ENCODE measurements at places on chromosomes 2 and 18. TPM values are rescaled to one million over a fixed set of nuclear protein-coding genes. Genes with fewer than 3 reads are reported as not detected.

GRCh38 chr2:152421521-152422370 is 86.8 kb downstream of the FMNL2 start:
- no peaks in the 10 kb centered on the region for H3K27me3 ChIP-seq
- H3K4me3 ChIP-seq, result no peak overlapping the region
- peak overlapping the region; percentile 61 for H3K27ac ChIP-seq

Gene WNT6
- 3.3 TPM for total RNA-seq

- peaks cover 8% of the 10 kb centered on the region for H3K4me1 ChIP-seq
- H3K4me3 ChIP-seq, result no peak overlapping the region
- no peaks in the 10 kb centered on the region for H3K27me3 ChIP-seq
Measured at GRCh38 chr2:239035361-239035814, 187.5 kb downstream of the TWIST2 start.

DNA sequence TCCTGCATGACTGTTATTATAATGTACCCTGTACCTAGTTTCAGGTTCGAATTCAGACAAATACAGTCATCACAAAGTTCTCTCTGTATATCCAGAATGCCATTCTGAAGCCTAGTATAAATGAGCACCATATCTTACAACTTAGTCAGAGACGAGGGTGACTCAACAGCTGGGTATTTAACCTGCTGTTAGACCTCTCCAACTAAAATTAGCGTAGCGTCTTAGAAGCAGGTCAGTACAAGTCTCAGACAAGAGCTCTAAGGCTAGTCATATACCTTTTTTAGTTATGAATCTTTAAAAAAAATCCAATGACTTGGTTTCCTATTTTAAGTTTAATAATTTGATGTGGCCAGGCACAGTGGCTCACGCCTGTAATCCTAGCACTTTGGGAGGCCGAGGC is 74.1 kb downstream of the CABYR start:
- H3K36me3 ChIP-seq, result no peaks in the 10 kb centered on the region
- H3K27me3 ChIP-seq, result no peaks in the 10 kb centered on the region
- H3K4me3 ChIP-seq, result no peak overlapping the region
- no peak for DNase-seq

Gene NR4A2
- total RNA-seq, result 1.8 TPM

GRCh38 chr2:219207884-219208740 is 1.5 kb downstream of the ZFAND2B start:
- DNase-seq, result peak; percentile 55
- peaks cover 44% of the 10 kb centered on the region for H3K36me3 ChIP-seq
- peaks cover 22% of the 10 kb centered on the region for H3K4me1 ChIP-seq
- H3K4me3 ChIP-seq, result peak overlapping the region; percentile 66
- no peaks in the 10 kb centered on the region for H3K27me3 ChIP-seq

Gene DSC2
- total RNA-seq, result 2.7 TPM

GRCh38 chr2:30338475-30338874 is 107.1 kb downstream of the LBH start:
- no peak overlapping the region for H3K4me3 ChIP-seq
- no peak for DNase-seq
- H3K27ac ChIP-seq, result no peak overlapping the region
- no peaks in the 10 kb centered on the region for H3K4me1 ChIP-seq
- no peaks in the 10 kb centered on the region for H3K27me3 ChIP-seq

Gene GTF3C2
- 23.3 TPM for total RNA-seq

GRCh38 chr2:204027091-204027490 is 90.5 kb downstream of the ICOS start:
- H3K27ac ChIP-seq, result no peak overlapping the region
- H3K27me3 ChIP-seq, result no peaks in the 10 kb centered on the region
- DNase-seq, result no peak
- no peak overlapping the region for H3K4me3 ChIP-seq

Gene RAMP1
- total RNA-seq, result 419 TPM

Gene CLEC4F
- total RNA-seq, result not detected

- no peaks in the 10 kb centered on the region for H3K36me3 ChIP-seq
- DNase-seq, result no peak
- H3K27ac ChIP-seq, result no peak overlapping the region
Measured at GRCh38 chr18:73881396-73881917, 266.2 kb downstream of the FBXO15 start.

Measured in sigmoid colon (tissue), 7 donors.